Activated gamma-delta T cell (primary cell): ENCODE measurements at places on chromosomes 7 and 10.

DNA sequence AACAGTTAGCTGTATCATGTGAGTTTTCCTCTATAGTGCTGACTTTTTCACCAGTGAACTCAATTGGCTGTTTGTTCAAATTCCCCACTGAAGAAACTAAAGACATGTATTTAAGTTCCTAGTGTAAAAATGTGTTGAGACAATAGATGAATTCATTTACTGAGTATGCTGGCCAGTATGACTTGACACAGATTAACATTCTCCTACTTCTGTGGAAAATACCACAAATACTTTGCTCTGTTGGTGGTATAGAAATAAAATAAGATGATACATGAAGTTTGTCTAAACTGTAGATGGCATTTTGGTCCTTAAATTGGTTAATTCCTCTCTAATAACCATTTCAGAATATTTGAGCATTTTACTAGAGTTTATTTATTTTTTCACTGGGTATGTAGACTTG lies 227.7 kb upstream of the TEX47 start:
- no peak for DNase-seq

DNA sequence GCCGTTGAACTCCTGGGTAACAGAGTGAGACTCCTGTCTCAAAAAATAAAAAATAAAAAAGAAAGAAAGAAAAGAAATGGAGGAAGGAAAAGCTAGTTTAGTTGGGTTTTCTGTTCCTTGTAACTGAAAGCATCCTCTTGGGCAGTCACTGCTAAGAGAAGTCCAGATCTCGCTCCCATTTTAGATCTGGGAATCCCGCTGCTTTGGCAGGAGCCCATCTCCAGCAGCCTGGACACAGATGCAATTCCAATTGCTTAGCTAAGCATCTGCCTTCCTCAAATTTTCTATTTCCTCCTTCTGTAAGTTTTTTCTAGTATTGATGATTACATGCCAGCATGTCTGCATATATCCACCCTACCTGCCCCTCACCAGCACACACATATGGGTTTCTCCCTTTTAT lies 54.1 kb downstream of the DENND2A start:
- DNase-seq, result no peak

GRCh38 chr10:4354382-4354812 lies 471.6 kb upstream of the AKR1E2 start:
- no peak for DNase-seq

DNA sequence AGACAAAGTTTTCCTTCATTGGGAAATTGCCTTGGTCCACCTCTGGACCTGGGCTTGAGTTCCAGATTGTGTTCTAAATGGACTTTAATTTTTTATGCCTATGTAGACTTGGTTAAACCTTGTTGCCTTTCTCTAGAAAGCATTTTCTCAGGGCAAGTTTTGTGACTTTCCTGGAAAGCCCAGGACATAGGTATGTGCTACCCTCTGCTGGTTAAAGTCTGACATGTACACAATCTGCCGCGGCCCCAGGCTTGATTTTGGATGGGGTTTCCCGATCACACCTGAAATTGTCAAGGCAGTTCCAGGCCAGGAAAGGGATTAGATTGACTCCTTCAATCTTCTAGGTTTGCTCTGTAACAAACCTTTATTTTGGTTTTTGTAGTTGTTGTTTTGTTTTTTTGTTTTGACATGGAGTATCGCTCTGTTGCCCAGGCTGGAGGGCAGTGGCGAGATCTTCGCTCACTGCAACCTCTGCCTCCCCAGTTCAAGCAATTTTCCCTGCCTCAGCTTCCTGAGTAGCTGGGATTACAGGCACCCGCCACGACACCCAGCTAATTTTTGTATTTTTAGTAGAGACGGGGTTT lies 14.1 kb upstream of the AKR1B10 start:
- DNase-seq, result no peak

DNA sequence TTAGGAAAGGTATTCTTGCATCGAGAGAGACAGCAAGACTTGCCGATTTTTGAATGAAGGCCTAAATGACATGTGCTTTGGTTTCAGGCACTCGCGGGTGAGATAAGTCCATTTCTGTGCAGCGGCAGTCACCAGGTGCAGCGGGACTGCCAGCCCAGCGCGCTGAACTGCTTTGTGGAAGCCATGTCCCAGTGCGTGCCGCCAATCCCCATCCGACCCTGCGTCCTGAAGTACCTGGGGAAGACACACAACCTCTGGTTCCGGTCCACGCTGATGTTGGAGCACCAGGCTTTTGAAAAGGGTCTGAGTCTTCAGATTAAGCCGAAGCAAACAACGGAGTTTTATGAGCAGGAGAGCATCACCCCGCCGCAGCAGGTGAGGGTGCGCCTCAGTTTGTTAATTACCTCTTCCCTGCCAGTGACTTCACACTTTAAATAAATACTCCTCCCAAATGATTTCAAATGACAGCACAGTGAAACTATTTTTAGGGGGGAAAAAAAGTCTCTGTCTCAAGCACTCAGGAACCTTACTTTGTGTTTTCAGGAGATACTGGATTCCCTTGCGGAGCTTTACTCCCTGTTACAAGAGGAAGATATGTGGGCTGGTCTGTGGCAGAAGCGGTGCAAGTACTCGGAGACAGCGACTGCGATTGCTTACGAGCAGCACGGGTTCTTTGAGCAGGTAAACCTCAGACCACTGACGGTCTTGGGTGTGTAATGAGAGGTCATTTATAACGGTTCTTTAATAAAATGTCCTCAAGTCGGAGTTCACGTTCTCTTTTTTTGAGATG lies 98.3 kb downstream of the TRRAP start:
- no peak for DNase-seq

DNA sequence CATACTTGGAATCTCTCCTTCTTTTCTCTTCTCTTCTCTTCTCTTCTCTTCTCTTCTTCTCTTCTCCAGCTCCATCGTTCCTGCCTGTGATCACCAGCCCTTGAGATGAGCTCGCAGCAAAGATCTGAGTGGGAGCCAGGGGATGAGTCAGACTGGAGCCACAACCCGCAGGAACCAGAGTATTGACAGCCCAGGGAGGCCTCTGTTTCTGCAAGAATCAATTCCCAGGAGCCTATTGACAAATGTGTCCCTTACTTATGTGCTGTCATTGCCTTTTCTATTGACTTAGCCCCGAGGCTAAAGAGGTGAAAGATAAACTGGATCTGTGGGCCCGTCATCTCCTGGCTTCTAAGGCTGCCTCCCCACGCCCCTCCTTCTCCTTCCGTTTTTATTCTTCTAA lies 13.1 kb upstream of the HABP2 start:
- no peak for DNase-seq

DNA sequence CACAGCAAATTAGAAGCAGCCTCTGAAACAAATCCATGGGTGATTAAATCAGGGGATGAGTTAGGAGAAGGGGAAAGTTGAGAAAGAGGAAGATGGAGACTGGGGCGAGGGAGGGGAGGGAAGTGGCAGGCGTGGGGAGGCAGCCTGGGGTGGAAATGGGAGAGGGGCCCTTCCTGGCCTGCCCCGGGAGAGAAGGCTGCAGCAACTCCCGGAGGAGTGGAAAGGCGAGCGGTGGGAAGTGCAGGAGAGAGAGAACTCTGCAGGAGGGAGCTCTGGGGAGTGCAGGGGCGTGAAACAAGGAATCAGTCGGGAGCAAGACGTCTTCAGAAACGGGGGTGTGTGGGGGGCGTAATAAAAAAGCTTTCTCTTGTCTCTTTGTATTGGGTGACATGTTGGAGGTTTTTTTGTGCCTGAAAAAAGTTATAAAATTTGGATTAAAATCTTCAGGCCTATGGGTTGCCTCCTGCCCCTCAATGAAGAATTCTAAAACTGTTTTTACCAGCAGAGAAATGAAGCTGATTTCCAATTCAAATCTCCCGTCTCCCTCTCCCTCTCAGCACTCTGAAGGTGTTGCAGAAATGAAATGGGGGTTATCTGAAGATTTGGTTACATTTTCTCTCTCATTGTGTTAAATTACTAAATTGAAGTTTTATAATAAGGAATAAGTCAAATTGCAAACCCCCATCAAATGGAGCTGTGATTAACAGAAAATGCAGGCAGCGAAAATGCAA lies 4.7 kb upstream of the UNCX start:
- no peak for DNase-seq

DNA sequence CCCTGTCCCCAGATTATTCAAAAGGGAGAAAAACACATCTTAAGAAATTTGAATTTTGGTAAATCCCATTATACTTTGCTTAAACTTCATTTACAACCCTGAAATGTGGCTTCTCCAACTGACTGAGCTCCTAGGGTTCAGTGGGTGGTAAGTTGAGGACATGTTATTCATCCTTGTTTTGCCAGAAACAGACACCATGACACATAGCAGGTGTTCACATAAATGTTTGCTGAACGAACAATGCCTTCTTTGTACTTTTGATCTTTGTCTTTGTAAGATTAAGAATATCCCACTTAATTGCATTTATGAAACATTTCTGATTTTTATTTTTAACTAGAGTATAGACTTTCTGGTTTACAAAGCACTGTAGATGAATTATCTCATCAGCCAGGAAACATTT lies 209.7 kb downstream of the GPAM start:
- no peak for DNase-seq

- DNase-seq, result no peak
Measured at GRCh38 chr10:98253499-98253898, 14.5 kb downstream of the LOXL4 start.

- DNase-seq, result no peak
Measured at GRCh38 chr7:130669085-130669700, 645 bp upstream of the COPG2 start.

- DNase-seq, result no peak
Measured at GRCh38 chr10:86072413-86072812, 294.2 kb downstream of the GRID1 start.

DNA sequence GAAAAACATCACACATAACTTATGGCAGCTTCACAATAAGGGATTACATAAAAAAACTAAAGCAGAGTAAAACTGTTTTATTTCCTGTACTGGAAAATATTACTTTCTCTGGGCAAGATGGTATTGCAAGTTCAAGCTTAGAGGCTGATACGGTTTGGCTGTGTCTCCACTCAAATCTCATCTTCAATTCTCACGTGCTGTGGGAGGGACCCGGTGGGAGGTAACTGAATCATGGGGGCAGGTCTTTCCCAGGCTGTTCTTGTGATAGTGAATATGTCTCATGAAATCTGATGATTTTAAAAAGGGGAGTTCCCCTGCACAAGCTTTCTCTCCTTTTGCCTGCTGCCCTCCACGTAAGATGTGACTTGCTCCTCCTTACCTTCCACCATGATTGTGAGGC lies 5.1 kb upstream of the LRRC27 start:
- DNase-seq, result no peak

GRCh38 chr10:69124563-69125268 lies 738 bp downstream of the VPS26A start:
- no peak for DNase-seq
